Substantia nigra (tissue), 51 donors: ENCODE measurements at places on chromosomes 12 and 14.

DNA sequence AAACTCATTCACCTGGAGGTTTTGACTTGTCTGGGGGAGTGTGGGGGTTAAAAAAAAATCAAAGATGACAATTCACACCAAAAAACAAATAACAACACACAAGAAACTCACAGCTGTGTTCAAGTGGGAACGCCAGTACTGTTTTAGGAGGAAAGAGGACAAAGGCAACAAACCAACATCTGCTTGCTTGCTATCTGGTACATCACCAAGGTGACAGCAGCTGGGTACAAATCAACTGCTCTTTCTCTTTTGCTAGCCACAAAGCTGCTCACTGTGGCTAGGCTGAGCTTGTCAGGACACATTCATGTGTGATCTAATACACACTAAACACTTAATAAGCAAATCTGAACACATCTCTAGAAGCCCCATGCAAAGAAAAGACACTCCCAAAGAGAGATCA lies 128.0 kb upstream of the RAP1B start:
- no peak for DNase-seq

- DNase-seq, result no peak
Observed at GRCh38 chr12:19546611-19547162, 107.4 kb downstream of the AEBP2 start.

DNA sequence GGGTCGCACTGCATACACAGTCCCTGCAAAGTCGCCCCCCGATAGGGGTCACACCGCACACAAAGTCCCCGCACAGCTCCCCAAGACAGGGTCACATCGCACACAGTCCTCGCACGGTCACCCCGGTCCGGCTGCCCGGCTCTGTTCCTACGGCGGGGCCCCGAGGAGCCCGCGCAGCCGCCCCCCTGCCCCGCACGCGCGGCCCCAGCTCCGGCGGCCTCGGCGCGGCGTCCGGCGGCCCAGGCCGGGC lies 300 bp downstream of the SSH1 start:
- no peak for DNase-seq

GRCh38 chr14:99884834-99885648 lies 91.8 kb downstream of the EML1 start:
- no peak for DNase-seq

GRCh38 chr14:22334627-22335026 lies 254.4 kb downstream of the DAD1 start:
- no peak for DNase-seq

GRCh38 chr14:40402957-40403356 lies 970.7 kb upstream of the FBXO33 start:
- no peak for DNase-seq

DNA sequence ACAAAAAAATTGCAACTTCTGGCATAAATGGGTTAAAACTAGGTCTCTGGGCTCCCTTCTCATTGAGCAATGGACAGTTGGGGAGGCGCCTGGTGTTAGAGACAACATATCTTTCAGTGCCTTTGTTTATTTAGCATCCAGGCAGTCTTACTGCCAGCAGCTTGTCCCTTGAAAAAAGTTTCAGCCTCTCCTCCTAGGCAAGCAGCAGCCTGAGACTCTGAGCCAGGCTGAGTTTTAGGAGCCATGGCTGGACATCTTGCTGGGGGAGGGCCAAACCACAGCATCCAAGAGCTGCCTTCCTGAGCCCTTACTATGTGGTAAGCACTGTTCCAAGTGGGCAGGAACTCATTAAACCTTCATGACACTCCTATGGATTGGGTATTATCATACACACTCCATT lies 10.1 kb upstream of the JDP2 start:
- no peak for DNase-seq

DNA sequence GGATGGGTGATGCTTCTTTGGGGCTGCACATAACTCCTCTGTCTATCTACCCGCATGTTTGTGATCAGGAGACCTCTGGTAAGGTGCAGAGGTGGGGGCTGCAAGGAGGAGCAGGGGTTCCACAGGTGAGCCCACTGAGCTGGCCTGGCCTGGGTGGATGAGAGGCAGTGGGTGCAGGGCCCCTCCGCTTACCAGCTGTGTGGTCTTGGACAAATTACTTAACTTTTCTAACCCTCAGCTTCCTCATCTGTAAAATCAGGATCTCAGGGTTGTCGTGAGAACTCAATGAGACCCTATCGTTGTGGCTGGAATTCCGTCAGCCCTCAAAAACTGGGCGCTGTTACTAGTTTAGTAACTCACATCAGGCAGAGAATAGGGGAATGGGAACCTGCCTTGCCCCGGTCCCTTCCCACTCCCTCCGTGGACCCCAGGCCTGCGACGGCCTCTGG lies 7.5 kb downstream of the PTPN6 start:
- DNase-seq, result no peak

GRCh38 chr14:105473033-105473676 lies 1.5 kb upstream of the CRIP2 start:
- DNase-seq, result no peak

DNA sequence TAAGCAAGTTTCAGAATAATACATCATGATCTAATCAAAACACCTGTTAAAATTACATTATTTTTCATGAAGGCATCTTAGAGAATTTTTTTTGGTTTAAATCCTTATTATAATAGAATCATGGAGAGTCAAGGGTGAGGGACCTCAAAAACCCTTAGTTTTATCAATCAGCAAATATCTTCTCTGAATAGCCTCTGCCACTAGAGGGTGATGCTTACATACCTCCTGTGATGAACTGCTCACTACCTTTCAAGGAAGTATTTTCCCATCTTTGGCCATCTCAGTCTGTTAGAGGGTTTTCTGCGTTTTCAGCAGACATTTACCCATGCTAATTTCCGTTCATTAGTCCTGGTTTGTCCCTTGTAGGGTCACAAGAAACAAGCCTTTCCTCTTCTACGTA lies 200.2 kb downstream of the TRHDE start:
- DNase-seq, result no peak

- no peak for DNase-seq
Observed at GRCh38 chr12:130456375-130457199, 118.9 kb downstream of the PIWIL1 start.

- DNase-seq, result no peak
Observed at GRCh38 chr12:131115766-131116467, 162.2 kb downstream of the ADGRD1 start.

- DNase-seq, result no peak
Observed at GRCh38 chr14:45222485-45223262, 30.3 kb downstream of the MIS18BP1 start.
